Activated naive CD4-positive, alpha-beta T cell (primary cell): ENCODE measurements at places on chromosomes 7 and 10.

DNA sequence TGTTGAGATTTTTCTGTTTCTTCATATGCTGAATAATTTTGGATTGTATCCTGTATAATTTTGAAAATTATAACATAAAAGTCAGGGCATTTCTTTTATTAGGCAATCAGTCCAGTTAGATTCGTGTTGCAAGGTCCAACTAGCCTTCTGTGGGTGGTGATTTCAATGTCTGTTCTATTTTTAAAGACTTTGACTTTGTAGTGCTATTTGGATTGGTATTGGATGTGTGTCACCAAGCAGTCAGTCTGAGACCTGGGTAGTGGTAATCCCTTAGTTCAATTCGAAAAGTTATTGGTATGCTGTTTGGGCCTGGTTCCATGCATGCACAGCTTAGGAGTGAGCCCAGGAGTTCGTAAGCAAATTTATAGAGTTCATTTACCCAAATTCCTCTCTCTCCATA is 82.2 kb downstream of the EPDR1 start:
- no peak for DNase-seq

GRCh38 chr7:37433166-37433565 is 15.5 kb downstream of the ELMO1 start:
- DNase-seq: no peak

GRCh38 chr10:92990615-92991014 is 70.0 kb upstream of the CYP26C1 start:
- no peak for DNase-seq

GRCh38 chr10:6025683-6026255 is 36.4 kb downstream of the IL2RA start:
- no peak for DNase-seq

DNA sequence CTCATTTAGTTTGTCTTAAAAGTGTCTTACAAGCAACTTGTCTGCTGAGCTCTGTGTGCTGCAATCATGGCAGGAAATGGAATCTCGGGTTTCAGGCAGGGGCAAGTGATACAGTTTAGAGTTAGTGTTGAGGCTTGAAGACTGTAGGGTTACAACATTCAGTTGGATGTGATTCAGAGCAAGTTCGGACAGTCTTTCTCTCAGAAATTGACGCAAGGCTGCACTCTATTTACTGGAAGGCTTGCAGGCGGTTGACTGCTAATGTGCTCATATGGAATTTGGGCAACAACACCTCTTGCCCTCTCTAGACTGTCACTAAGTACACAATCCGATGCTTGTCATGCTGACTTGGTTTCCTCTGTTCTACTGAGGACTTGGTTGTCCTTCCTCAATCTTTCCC is 161.7 kb upstream of the BMPER start:
- DNase-seq: no peak

DNA sequence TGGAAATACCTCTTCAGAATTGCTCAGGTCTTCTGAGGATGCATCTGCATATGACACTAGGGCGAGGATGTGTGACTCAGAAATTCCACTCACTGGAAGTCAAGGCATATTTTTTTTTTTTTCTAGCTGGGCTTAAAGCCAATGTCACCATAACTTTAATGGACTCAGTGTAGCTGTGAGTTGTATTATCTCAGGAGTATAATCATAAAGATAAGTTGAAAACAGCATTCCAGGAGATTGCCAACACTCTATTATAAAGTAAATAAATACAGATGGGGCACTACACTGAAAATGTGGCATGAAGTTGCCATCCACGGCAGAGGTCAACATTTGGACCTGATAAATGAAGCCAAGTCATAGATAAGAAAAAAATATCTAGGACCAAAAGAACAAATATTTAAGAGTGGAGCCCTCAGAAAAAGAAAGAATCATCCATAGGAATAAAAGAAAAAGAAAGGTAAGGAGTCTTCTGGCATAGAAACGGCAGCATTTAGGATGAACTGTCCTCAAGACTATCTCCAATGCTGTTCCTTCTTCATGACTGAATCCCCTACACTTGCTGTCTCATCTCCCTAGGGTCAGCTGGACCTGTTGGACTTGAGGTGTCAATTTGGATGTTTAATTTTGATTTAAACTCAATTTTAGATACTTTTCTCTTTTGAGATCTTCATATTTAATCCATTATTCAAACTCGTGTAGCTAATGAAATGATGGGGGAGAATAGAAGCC is 72.9 kb upstream of the CAV2 start:
- DNase-seq: no peak

GRCh38 chr7:36627836-36628235 is 96.5 kb downstream of the AOAH start:
- no peak for DNase-seq

- DNase-seq: no peak
Measured at GRCh38 chr10:68269562-68270290, 37.8 kb upstream of the ATOH7 start.

- DNase-seq: no peak
Measured at GRCh38 chr7:98251231-98251600, 816 bp downstream of the TECPR1 start.

DNA sequence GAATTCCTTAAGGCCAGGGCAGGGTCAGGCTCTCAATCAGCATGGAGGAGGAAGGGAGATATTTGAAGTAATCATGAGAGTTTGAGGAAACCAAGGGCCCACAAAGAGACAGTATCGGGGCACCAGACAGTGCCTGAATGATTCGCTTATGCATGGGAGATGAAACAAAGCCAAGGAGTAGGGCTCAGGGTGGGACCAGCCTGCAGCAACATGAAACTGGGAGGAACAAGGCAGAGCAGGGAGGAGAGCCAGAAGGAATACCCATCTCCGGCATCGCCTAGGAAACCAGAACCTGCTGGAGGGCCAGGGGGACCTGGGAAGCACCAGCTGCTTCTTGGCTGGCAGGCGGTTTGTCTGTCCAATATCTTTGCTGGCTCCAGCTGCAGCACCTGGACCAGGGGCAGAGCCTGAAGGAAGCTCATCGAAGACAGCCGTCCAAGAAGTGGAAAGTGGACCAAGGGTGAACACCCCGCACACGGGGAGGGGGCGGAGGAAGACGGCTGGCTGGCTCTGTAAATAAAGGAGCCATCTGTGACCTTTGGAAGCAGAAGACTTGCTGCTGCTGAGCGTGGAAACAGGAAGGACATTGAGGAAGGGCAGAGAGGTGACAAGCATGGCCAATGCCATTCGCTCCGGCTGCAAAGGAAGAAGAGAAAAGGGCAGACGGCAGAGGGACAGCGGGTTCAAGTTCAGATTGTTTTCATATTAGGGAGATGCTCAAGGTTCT is 34.4 kb upstream of the ECHDC3 start:
- no peak for DNase-seq

- DNase-seq: no peak
Measured at GRCh38 chr7:29170781-29171180, 23.8 kb upstream of the CHN2 start.

DNA sequence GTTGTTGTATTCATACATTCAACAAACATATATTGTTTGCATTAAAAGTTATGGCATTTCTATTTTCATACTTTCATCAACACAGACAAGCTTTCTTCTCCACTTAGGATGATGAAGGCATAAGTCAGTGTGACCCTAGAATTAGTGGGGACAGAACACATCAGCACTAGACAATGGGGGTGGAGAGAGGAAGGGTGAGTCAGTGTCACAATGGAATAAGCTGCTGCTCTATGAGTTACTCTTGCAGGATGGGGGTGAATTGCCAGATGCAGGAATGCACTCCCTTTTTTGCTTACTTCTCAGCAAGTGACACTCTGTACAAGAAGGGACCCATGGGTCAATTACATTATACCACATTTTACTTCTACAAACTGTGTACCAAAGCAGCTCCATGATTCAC is 74.0 kb downstream of the DGKI start:
- no peak for DNase-seq

DNA sequence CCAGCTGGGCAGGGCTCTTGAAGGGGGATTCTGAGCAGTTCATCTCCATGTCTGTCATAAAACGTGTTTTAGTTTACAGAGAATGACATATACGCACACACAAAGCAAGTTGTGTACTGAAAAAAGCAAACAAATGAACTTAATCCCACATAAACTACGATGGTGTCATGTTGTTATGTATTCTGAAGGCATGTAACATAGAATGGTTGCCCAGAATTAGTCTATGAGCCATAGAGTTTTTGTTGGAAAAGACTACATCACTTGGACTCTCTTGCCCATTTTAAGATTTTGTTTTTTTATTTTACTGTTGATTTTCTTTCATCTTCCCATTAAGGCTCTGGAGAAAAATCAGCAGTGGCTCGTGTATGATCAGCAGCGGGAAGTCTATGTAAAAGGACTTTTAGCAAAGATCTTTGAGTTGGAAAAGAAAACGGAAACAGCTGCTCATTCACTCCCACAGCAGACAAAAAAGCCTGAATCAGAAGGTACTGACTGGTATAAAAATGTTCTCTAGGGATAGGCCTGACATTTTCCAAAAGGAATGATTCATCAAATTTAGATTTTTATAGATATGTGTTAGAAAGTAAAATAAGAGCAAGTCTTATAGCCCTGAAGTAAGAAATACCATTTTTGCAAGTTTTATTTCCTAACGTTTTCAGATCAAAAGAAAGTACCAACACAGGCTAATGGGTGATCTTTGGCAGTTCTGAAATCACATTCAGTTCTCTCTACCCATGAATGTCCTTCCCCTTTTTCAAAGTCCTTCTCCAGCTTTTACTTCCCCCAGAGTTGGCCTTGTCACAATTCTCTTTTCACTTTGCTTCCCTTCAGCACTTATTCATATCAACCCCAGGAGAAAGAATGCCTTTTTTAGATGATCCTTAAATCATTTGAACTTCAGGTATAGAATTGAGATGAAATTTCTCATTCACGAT is 18.9 kb downstream of the CEP55 start:
- no peak for DNase-seq

DNA sequence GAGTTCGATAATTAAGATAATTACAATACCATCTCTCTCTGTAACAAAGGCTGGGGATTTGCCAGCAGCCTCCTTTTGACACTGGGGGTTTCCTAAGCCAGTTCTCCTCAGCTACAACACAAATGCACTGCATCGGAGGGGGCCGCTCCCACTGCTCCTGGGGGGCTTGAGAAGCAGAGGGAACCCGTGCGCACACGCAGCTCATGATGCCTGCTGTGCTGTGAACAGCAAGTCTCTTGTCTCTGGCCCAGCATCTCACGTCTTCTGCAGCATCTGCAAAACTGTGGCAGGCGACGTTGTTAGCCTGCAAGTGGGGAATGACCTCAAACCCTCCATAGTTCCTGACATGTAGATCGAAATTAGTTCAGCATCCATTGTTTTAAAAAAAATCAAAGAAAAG is 5.5 kb downstream of the VIPR2 start:
- no peak for DNase-seq

DNA sequence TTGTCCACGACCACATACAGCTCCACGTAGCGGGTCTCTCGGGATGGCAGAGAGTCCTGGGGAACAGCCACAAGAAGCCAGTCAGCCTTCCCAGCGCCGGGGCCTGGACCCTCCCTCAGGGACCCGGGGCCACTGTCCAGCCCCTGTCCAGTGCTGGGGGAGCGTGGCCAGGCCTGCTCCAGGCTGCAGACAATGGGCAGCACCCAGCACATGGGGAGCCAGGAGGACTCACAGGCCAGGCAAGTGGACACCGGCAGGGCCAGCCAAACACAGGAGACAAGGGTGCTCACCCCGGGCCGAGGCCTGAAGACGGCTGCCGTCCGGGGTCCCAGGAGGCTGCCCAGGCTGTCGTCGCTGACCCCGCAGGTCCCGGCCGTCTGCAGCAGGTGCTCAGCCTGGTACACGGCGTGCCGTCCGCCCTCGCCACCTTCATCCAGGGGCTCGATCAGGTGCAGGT is 3.7 kb downstream of the ADAM8 start:
- no peak for DNase-seq

- no peak for DNase-seq
Measured at GRCh38 chr10:4820804-4821401, 5.1 kb upstream of the AKR1E2 start.

- no peak for DNase-seq
Measured at GRCh38 chr7:17966706-17967105, 26.4 kb upstream of the SNX13 start.

DNA sequence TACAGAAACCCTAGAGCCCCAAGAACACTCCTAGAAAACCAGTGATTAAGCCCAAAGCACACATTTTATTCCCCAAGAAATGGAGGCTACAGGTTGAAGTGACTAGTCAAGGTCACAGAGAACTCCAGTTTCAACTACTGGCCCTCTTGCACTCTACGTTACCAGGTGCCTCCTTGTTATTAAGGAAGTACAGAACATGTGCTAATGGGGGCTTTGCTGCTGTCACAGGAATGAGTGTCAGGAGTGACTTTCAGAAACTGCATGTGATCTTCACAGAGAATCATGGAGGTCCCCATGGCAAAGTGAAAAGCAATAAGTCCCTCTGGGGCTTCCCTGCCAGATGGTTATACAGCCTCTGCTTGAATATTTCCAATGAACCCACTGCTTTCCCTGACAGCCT is 19.3 kb downstream of the JAZF1 start:
- no peak for DNase-seq

GRCh38 chr7:138890499-138891445 is 90.4 kb downstream of the KIAA1549 start:
- DNase-seq: no peak

DNA sequence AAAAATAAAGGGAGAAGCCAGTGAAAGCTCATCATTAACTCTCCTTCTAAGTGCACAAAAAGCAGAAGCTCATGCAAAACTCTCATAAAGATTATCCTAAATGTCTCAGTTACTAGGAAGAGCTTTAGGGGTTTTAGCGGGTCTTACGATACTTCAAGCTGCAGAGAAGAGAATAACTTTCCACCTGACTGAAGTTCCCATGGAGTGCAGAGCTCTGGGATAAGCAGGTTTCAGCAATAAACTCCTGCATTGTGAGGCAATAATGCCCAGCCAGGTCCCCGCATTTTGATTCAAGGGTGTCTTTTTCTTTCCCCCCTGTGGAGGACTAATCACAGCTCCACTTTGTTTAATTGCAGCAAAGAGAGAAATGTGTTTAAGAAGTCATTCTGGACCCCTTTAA is 241.9 kb upstream of the SP8 start:
- DNase-seq: no peak

DNA sequence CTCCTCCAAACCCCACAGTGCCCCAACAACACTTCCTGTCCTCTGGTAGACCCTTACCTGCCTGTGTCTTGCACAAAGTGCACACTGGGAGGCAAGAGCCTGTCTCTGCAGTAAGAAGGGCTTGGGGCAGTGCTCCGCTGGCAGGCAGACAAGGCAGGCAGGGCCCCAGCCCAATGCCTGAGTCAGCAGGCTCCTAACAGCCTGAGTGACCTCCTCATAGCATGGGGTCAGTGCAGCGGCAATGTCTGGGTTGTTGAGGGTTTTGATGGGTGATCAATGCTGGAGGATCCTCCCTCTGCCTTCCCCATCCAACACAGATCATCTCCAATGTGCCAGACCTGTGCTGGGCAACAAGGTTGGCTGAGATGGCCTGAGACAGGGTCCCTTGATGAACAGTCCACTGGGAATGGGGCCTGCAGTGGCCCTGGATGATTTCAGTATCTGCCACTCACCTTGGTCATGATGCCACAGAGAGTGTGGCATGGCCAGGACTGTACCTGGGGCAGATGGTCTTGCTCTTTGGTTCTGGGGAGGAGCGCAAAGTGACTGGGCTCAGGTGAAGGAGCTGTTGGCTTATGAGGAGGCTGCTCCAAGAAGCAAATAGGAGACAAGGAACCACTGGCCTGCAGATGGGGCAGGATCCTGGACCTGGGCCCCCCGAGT is 55.6 kb upstream of the CAMK2B start:
- DNase-seq: no peak
